ENCODE measurements at places on chromosomes 6 and 20. TPM values are rescaled to one million over a fixed set of nuclear protein-coding genes. Genes with fewer than 3 reads are reported as not detected.

Gene KCNK5
- total RNA-seq: 0.25 TPM

Gene CDH26
- total RNA-seq: 2.5 TPM

Gene CD24
- 964 TPM for total RNA-seq

Gene C2
- 1.7 TPM for total RNA-seq

Gene CASS4
- 0.49 TPM for total RNA-seq

Gene FAM162B
- total RNA-seq: 1.2 TPM

Gene LGSN
- total RNA-seq: 0.25 TPM

Gene TRAM2
- 2.5 TPM for total RNA-seq

Gene PTK6
- not detected for total RNA-seq

Gene ERVFRD-1
- not detected for total RNA-seq

Gene PDE10A
- total RNA-seq: 54.6 TPM

Gene SLC22A1
- total RNA-seq: not detected

Gene OR2B3
- not detected for total RNA-seq

Gene ZNF831
- under 0.01 TPM for total RNA-seq

Gene ARHGAP18
- total RNA-seq: 5.7 TPM

Gene NCOA6
- 36.6 TPM for total RNA-seq

Gene FAM83C
- not detected for total RNA-seq

Gene CDSN
- total RNA-seq: not detected

Gene MC3R
- not detected for total RNA-seq

Gene C4A
- 14.5 TPM for total RNA-seq

Gene STMND1
- total RNA-seq: 0.25 TPM

Gene PNPLA1
- 0.25 TPM for total RNA-seq

Gene PI3
- total RNA-seq: not detected

Gene TGM3
- 0.25 TPM for total RNA-seq

Gene BACH2
- total RNA-seq: 63.4 TPM

Gene NNAT
- total RNA-seq: 345 TPM

Gene WDR46
- total RNA-seq: 32.7 TPM

Gene ADGRB3
- 110 TPM for total RNA-seq

Gene HFE
- 1.2 TPM for total RNA-seq

Gene BANF2
- total RNA-seq: not detected

Gene CCN5
- not detected for total RNA-seq

Gene MAFB
- 11.1 TPM for total RNA-seq

Gene TSBP1
- total RNA-seq: not detected

Gene C6orf118
- total RNA-seq: 6.4 TPM

Gene RIMS4
- total RNA-seq: 46.0 TPM

Gene CAP2
- total RNA-seq: 32.0 TPM

Gene TMEM244
- total RNA-seq: 1.2 TPM

Gene RBM12
- 73.8 TPM for total RNA-seq

Gene GPR6
- 0.74 TPM for total RNA-seq

Gene CDH4
- total RNA-seq: 25.6 TPM

Gene VAPB
- 22.6 TPM for total RNA-seq

Gene RIPOR3
- 0.98 TPM for total RNA-seq
